ENCODE measurements at places on chromosomes 3 and 15.

GRCh38 chr3:120823156-120823555 lies 80.6 kb downstream of the GTF2E1 start:
- DNase-seq = no peak

- DNase-seq = no peak
These were observed 128.3 kb upstream of the BFSP2 start for GRCh38 chr3:133271539-133271938.

- DNase-seq = no peak
These were observed 1.5 kb downstream of the ACAD11 start for GRCh38 chr3:132657869-132658747.

DNA sequence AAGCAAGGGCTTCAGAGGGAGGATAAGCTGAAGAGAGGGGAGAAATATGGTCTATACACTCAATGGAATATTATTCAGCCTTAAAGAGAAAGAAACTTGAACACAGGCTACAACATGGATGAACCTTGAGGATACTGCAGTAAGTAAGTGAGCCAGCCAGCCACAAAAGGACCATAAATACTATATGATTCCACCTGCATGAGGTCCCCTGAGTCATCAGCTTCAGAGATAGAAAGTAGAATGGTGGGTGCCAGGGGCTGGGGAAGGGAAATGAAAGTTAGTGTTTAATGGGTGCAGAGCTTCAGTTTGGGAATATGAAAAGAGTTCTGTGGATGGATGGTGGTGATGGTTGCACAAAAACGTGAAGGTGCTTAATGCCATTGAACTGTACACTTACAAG lies 68.4 kb upstream of the SEC13 start:
- DNase-seq = no peak

GRCh38 chr15:86247249-86247955 lies 167.7 kb downstream of the AGBL1 start:
- DNase-seq = no peak

DNA sequence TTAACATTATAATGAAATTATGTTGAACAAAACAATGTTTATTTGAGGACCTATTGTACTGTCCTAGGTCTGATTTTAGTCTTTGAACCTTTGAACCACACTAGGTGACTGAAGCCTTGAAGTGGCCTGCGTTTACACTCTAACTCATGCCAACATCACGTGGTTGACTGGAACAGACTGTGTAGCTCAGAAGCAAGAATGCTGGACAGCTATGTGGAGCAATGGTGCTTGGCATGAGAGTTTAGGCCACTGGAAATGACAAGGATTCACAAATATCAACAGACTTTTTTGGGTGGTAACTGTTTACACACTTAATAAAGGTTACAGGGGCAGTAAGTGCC lies 391.5 kb downstream of the RAP2B start:
- no peak for DNase-seq

GRCh38 chr3:111369958-111370357 lies 172.0 kb upstream of the CD96 start:
- no peak for DNase-seq

DNA sequence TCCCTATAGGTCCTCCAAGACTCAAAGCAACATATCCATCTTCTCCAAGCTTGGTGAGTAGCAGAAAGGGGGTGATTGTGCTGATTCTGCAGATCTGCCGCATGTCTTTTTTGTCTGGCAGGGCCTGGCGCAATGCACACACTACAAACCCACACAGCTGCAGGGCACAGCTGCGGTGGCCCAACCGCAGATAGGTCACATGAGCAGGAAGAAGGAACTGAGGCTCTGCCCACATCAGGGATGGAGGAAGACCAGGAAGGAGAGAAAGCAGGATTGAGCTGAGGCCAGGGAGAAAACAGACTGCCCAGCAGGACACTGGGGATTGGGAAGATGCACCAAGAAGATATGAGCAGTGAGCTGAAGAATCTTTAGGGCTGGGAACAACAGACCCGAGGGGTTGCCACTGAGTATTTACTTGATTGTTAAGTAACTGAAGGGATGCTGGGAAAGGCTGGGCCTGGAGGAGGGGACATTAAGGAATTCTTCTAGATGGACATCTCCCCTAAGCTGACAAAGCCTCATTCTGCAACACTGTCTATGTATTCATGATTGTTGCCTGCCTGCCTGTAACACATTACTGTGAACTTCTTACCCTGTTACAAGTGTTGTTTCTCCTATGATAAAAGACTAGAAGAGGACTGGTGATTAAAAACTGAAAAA lies 126.7 kb downstream of the MYLK start:
- no peak for DNase-seq

DNA sequence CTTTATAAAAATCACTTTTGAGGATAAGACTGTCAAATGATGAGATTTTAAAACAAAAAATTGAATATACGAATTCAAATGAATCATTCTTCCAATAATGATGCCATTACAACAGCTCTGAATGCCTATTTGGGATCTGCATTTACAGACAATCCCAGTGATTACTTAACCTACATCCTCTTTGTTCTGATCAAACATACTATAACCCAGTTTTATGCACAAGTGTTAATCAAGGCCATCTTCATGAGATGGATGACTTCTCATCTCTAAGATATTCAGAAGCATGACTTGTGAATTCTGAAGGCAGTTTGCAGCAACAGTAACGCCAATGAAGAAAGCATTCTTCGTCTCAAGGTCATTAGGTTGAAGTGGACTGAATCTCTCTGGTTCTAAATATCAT lies 90.3 kb upstream of the MEX3B start:
- no peak for DNase-seq

DNA sequence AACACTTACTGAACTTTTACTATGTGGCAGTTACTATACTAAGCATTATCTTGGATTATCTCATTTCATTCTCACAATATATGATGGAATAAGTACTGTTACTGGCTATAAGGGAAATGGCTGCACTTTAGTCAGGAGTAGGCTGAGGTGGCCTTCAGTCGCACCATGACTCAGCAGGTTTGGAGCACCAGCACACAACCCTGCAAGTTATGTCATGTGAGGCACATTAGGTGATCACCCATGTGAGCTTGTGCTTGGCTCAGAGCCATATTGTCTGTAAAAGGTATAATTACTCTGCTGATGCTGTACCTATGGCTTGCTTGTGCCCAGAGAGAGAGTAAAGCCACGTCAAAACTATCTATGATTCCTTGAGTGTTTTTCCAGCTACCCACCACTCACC lies 54.1 kb upstream of the TIPARP start:
- DNase-seq = no peak

GRCh38 chr3:153734777-153735551 lies 386.2 kb upstream of the ARHGEF26 start:
- DNase-seq = no peak

- no peak for DNase-seq
These were observed 251.9 kb downstream of the NAALADL2 start for GRCh38 chr3:175111036-175111435.

GRCh38 chr15:65056868-65057548 lies 10.8 kb downstream of the RASL12 start:
- DNase-seq = no peak

DNA sequence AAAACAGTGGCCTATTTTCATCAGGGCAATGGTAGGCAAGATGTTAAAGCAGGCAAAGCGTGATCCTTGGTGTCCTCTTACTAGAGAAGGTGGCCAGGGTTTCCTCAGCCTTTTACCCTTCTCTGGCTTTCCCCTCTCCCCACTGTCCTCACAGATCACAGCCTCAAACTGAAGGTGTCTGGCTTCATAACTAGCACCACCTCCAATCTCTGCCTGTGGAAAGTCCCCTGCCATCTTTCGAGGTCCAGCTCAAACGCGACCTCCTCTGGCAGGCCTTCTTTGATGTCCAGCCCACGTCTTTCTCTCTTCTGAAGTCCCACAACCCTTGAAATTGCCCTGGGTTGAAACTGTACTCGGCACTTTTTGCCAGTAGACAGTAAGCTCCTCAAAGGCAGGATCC lies 35.9 kb downstream of the CYP19A1 start:
- DNase-seq = no peak

GRCh38 chr3:109115451-109115850 lies 2.5 kb downstream of the MORC1 start:
- DNase-seq = no peak

- no peak for DNase-seq
These were observed 123.2 kb upstream of the CGNL1 start for GRCh38 chr15:57253082-57253481.

Data from activated CD8-positive, alpha-beta T cell treated with anti-CD3 and anti-CD28 coated beads, Interleukin-2, amount 10 ng/mL, durations not matched to agents 7 days and 5 days (primary cell).